GM12891 (cell line): ENCODE measurements at places on chromosomes 2 and 18.

DNA sequence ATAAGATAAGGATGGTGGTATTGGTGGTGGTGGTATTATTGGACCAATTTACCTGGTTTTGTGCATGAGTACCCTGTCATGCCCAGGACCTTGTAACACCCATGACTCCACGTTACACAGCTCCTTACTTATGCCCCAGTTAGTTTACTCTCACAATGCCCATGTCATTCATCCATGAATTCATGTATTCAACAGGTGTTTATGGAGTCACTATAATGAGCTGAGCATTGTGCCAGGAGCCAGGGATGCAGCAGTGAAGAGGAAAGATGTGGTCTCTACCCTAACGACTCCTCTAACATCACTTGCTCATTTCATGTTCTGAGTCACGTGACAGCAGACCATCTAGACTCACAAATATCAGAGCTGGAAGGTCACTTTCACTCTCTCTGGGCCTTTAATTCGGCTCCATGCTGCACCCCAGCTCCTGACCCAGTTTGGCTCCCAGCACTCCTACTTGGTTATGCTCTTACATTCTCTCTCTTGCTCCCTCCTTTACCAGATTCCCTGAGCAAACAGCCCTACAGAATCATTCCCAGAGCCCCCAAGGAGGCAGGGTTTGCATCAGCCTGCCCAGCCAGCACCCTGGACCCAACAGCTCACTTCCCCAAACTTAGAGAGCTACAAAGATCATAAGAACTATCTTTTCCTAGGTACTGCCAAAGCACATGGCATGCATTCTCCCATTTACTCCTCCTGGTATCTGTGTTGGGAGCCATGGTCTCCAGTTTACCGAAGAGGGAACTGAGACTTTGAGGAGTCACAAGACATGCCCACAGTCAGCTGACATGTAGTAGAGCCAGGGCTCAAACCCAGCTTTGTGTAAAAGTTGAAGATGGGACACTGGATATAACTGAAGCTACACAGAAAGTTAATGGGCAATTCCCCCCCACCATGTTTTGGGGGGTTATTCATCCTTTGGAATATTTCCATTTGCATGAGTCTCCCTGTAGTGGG, 449.9 kb downstream of the LRATD1 start:
- DNase-seq: no peak

- DNase-seq: no peak
Measured at GRCh38 chr18:725646-726045, 13.2 kb upstream of the ENOSF1 start.

- no peak for DNase-seq
Measured at GRCh38 chr18:48123324-48123723, 192.9 kb upstream of the SMAD2 start.

DNA sequence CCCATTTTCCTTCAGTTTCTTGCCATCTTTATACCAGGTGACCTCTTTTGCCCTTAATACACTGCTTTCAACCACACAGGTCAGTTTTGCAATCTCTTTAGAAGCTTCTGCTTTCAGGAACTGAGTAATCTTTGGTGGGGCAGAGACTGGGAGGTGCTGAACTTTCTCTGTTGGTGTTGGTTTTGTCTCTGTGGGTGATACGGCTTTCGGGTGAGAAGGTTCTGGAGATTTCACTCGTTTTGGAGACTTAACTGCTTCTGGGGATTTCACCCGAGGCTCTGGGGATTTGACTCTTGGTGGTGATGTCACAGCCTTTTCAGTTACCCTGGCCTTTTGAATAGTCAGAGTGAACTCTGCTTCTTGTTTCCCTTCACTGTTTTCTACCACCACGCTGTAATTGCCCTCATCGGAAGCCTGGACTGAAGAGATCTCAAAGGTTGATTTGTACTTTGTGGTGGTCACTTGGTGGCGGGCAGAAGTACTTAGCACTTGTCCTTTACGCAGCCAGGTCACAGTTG, 50.4 kb downstream of the PLEKHA3 start:
- no peak for DNase-seq

- DNase-seq: no peak
Measured at GRCh38 chr2:162676515-162676914, 162.1 kb downstream of the KCNH7 start.

- DNase-seq: no peak
Measured at GRCh38 chr2:238387332-238387731, 39.4 kb upstream of the ASB1 start.

GRCh38 chr18:54829856-54830255, 1.6 kb downstream of the RAB27B start:
- no peak for DNase-seq

DNA sequence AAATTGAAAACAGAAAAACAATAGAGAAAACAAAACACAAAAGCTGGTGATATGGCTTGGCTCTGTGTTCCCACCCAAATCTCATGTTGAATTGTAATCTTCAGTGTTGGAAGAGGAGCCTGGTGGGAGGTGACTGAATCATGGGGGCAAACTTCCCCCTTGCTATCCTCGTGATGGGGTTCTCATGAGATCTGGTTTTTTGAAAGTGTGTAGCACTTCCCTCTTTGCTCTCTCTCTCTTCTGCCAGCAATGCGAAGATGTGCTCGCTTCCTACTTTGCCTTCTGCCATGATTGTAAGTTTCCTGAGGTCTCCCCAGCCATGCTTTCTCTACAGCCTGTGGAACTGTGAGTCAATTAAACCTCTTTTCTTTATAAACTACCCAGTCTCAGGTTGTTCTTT, 112.3 kb upstream of the UXS1 start:
- DNase-seq: no peak

- no peak for DNase-seq
Measured at GRCh38 chr2:217878915-217879590, 123.7 kb downstream of the TNS1 start.

DNA sequence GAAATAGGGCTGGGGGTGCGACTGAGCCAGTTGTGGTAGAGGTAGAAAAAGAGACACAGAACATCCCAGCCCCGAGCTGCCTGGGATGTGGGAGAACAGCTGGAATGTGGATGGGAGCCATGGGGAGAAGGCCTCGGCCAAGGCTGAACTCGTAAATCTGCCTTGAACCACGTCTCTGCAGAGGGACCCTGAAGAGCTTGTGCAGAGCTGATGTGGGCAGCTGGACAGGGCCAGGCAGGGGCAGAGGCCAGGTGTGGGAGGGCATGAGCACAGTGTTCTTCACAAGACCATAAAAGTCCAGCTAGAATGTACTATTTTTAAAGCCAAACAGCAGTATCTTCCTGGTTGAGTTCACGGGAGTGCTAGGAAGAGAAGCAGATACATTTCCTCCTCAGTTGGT, 5.7 kb downstream of the TCF23 start:
- no peak for DNase-seq

DNA sequence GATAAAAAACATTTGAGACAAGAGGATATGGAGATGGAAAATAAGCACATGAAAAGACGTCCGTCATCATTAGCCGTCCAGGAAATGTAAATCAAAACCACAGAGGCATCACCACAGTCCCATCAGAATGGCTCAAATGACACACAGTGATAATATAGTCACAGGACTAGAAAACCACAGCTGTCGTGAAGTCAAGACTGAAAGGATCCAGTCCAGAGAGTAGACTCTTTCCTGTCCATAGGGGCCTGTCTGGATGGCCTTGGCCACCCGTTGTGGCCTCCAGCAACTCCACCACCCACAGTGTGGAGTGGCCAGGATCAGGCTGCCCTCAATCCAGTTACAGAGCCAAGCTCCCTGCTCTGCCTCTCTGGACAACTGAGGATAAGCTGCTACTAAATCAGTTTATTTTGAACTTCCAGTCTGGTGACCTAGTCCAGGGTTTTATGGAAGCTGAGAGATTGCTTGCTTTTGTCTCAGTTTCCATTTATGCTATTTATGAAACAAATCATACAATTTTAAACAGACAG, 60.4 kb downstream of the RHOB start:
- peak; percentile 45 for DNase-seq

GRCh38 chr2:143842836-143843235, 677.1 kb downstream of the ZEB2 start:
- no peak for DNase-seq

DNA sequence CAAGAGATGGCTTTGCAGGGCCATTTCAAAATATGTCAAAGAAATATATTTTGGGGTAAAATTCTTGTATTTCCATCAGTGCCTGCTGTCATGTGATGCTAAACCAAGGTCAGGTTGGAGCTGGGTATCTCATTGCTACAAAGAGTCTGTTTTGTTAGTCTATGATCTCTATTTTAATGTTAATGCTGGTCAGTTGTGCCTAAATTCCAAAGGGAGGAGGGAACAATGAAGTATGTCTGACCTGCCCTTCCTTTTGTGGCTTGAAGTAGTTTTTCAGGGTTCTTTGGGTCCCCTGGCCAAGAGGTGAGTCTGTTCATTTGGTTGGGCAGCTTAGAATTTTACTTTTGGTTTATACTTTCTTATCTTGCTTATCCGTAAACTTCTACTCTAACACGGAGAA, 61.6 kb upstream of the DYNAP start:
- DNase-seq: no peak

GRCh38 chr2:57990118-57990725, 56.4 kb upstream of the VRK2 start:
- DNase-seq: no peak

DNA sequence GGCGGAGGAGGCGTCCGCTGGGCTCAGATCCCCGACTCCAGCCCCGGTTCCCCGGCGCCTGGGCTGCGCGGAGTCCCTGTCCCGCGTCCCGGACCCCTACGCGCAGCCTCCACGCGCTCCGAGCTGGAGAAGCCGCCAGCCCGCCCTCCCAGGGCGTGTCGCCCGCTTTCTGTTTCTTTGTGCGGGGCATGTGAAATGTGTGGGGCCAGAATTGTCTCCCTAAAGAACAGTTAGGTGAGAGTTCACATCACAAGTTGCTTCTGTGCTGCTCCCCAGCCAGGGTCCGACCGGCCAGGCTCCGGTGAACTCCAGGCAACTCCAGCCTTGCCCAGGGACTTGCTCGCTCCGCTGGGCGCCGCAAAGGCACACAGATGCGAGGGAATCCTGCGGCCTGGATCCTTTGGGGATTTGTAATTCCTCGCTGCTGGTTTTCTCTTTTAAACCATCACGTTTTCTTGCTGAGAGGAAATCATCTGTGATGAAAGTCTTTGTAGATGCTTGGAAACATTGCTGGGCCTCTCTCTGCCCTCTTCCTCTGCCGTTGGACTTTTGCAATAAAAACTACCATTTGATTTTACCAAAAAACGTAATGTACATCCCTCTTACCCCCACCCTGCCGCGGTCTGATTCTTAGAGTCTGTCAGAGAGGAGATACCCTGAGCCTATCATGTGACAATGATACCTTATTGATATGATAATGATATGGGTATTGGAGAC, 631 bp downstream of the GYPC start:
- DNase-seq: no peak

- DNase-seq: no peak
Measured at GRCh38 chr18:63192885-63193349, 126.7 kb downstream of the BCL2 start.

GRCh38 chr18:79797518-79798345, at the start of gene KCNG2:
Gene KCNG2, plus strand, starts transcription at chr18:79797938. Its CDS starts 65,730 bp downstream, at chr18:79863668.
- peak; percentile 72 for DNase-seq

- DNase-seq: no peak
Measured at GRCh38 chr2:85078536-85078935, 54.7 kb upstream of the TCF7L1 start.

DNA sequence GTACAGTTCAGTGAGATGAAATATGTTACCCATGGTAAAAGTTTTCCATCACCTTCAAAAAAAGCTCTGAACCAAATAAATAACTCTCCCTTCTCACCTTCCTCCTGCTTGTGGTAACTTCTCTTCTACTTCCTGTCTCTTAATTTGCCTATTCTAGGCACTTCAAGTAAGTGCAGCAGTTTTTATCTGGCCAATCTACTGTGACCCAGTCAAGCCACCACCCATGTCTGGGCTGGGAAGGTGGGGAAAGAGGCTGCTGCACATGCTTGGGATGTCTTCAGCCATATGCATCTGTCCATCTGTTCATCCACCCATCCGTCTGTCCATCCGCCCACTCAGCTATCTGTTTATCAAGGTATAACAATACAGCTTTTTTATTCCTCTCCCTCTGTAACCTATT, 31.6 kb downstream of the ZNF532 start:
- DNase-seq: peak; percentile 34

GRCh38 chr2:86225581-86225980, 26.3 kb downstream of the MRPL35 start:
- peak; percentile 49 for DNase-seq

- DNase-seq: no peak
Measured at GRCh38 chr2:105952131-105952530, 207.4 kb downstream of the NCK2 start.

DNA sequence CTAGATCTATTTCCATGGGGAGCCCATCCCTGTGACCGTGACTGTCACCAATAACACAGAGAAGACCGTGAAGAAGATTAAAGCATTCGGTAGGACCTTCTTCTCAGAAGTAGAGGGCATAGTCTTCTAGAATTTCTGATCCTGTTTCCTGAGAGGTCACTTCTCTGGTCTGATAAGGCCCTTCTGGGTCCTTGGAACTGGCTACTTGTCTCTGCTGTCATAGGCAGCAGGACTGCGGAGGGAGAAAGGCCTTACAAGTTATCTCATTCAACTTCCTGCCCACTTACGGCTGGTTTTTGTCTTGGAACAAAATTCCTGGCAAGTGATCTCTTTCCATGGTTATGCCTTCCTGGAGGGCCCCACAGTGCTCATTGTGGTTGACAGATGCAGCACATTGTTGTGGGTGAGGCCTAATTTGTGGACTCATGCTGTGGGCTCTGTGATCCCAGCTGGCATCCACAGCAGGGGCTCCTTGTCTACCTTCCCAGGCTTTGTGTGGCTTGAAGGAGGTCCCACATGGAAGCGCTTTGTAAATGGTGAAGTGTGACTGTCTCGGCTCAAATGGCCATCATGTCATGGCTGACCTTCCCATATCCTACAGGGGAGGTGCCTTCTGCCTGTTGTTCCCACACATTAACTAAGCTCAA, 22.0 kb downstream of the SAG start:
- DNase-seq: no peak

- no peak for DNase-seq
Measured at GRCh38 chr2:119937680-119938079, 75.2 kb upstream of the EPB41L5 start.

- peak; percentile 49 for DNase-seq
Measured at GRCh38 chr2:127859712-127860085, 1.7 kb upstream of the POLR2D start.

DNA sequence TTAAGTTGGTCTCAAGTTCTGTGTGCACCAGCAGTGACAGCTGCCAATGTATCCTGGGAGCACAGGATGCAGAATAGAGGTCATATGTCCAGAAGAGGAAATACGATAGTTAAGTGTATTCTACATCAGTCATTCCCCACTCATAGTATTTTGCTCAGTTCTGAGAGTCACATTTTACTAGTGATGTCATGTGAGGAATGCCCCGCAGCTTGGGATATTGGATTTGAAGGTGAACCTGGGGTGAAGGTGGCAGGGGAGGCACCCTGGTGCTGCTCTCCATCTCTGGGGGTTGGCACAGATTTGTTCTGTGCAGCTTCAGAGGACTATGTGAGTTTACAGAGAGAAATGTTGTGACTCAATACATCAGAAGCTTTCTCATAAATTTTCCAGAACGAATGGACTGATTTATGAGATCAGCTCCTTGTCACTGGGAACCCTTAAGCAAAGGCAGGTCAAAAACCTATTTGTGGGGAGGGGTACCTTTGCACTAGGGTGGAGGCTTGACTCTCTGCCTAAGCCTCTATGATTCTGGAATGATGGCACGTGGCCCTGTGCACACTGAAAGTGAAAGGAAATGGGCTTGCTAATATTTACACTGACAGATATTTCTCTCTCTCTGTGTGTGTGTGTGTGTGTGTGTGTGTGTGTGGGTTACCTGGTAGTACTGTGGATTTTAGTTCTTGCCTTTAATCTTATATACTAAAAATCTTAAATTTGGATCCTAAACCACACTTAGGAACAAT, 95.9 kb downstream of the NEB start:
- no peak for DNase-seq

GRCh38 chr2:203201426-203201825, 37.4 kb upstream of the CYP20A1 start:
- DNase-seq: no peak

- no peak for DNase-seq
Measured at GRCh38 chr2:73839653-73840411, 11.1 kb downstream of the STAMBP start.
